Ovary (tissue), 10 donors: ENCODE measurements at places on chromosomes 12 and 14. TPM values are rescaled to one million over a fixed set of nuclear protein-coding genes. Genes with fewer than 3 reads are reported as not detected.

NDRG2 gene
- total RNA-seq, result 570 TPM

OR6C4 gene
- not detected for total RNA-seq

CACNA2D4 gene
- 5.0 TPM for total RNA-seq

MYBPC1 gene
- total RNA-seq, result 2.2 TPM

DNA sequence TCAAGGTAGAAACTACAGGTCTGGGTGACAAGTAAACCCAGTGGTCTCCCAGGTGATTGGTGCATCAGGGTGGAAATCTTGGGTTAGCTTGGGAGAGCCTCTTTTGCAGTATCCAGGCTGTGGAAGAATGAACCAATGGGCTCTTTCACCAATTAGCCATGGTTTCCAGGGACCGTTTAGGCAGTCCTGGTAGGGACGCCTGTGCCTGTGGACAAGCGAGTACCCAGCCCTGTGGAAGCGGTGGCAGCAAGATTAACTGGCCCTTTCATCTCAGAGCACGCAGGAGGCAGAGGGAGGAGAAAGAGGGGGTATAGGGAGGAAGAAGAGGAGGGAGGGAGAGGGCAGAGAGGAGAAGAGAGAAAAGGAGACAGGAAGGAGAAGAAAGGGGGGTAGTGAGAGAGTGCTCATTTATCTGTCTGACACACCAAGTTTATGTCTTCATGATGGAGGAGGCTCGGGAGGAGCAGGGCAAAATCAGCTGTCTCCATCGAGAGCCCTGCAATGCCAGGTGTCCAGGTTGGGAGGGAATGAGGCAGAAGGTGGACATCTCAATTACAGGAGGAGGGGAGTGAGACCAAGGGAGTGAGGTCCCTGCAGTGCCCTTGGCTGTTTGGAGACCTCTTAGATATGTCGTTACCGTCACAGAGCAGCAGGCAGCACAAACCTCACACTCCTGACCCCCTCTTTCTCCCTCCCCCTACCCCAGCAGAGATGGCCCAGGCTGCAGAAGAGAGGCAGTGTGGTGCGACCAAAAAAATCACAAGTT, 4.6 kb upstream of the ZDHHC22 start:
- DNase-seq, result no peak
- peaks cover 1% of the 10 kb centered on the region for H3K4me1 ChIP-seq
- no peak overlapping the region for H3K27ac ChIP-seq
- H3K36me3 ChIP-seq, result no peaks in the 10 kb centered on the region
- no peak overlapping the region for H3K4me3 ChIP-seq

- DNase-seq, result no peak
- no peak overlapping the region for H3K27ac ChIP-seq
- H3K36me3 ChIP-seq, result no peaks in the 10 kb centered on the region
- no peak overlapping the region for H3K4me3 ChIP-seq
- no peaks in the 10 kb centered on the region for H3K4me1 ChIP-seq
- no peaks in the 10 kb centered on the region for H3K27me3 ChIP-seq
Observed at GRCh38 chr12:72264548-72265175, 7.5 kb upstream of the TRHDE start.

DNA sequence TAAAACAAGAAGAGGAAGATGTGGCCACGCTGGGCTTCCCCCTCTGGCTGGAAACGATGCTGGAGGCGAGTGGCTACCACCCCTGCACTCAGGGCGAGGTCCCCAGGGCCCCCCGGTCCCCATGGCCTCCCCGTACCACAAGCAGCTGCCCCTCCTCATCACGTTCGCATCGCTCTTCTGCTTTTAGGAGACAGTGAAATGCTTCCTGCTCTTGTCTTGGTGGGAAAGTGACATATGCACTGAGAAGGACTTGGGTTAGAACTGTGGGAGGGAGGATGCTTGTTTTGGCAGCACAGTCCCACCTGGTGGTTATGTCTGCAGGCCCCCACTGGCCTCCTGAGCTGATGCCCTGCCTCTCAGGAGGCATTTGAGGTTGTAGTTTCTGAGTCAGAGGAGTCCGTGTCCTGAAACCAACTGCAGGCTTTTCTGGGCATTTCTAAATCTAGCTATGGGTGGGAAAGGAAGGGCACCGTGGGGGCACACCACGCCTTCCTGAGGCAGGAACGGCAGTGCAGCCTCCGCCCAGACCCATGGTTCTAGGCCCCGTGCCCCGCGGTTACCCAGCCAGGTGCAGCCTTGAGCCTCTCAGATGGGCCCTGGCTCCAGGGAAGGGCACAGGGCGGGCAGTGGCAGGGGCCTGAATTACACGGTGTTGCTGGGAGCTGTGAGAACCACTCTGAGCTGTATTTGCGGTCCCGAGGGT, 139.3 kb downstream of the ADGRD1 start:
- no peak overlapping the region for H3K27ac ChIP-seq
- no peak overlapping the region for H3K4me3 ChIP-seq
- DNase-seq, result peak; percentile 31
- no peaks in the 10 kb centered on the region for H3K36me3 ChIP-seq
- no peaks in the 10 kb centered on the region for H3K27me3 ChIP-seq
- H3K4me1 ChIP-seq, result peaks cover 9% of the 10 kb centered on the region
